BJ (cell line): ENCODE measurements at places on chromosomes 12 and 14. TPM values are rescaled to one million over a fixed set of nuclear protein-coding genes. Genes with fewer than 3 reads are reported as not detected.

DNA sequence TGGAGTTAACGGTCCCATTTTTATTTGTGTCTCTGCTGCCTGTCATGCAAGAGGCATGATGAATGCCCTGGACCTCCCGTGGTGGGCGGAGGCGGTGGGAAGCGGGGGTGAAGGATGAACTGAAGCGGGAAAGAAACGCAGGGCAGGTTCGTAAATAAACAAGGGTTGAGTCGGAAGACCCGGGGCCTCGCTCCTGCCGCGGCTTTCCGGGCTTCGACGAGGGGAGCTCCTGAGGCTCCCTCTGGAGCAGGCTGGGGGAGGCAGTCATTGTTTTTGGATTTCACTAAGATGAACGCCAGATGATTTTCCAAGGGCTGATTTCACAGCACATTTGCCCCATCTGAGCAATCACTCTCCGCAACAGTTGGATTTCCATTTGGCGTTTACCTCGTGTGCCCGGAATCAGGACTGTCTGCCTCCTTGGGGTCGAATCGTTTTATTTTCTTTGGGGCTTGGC, 130.2 kb downstream of the SLC38A6 start:
- no peak for DNase-seq

DNA sequence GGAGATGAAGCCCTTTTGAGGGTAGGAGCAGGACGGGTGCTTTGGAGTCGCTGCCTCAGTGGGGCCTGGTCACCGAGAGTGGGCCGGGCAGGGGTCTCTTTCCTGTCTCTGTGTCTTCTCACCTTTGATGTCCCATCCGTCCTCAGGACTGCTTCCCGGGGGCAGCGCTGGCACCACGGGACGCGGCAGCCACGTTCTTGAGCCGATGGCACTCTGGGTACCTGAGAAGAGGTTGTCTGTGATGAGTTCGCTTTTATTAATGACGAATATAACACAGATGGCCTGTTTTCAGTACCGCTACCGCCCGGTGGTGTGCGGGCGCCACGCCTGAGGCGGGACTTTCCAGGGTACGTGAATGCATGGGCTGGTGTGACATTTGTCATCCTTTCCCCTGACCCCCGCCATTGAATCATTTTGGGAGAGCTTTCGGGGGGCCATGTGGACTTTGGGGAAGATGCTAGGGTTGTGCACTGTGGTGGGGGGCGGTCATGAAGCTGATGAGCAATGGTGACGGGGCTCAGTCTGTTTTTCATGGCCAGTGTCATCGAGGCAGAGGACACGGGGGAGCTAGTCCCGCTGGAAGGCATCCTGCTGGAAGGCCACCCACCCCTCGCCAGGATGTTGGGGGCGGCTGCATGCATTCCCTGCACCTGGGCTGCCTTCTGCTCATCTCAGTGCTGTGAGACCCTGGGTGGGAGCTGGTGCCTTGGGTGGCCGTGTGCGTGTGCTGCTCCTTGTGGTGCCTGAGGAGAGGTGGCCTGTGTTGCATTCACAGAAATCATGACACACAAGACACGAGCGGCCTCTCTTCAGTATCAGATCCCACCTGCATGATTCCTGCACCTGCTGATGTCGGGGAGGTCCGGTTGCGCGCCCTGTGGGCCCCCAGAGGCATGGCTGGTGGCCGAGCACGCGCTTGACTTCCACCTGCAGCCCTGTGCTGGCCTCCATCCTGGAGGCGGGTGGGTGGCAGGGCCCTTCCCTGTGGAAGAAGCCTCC, 162.5 kb upstream of the RTL1 start:
- DNase-seq, result no peak

DNA sequence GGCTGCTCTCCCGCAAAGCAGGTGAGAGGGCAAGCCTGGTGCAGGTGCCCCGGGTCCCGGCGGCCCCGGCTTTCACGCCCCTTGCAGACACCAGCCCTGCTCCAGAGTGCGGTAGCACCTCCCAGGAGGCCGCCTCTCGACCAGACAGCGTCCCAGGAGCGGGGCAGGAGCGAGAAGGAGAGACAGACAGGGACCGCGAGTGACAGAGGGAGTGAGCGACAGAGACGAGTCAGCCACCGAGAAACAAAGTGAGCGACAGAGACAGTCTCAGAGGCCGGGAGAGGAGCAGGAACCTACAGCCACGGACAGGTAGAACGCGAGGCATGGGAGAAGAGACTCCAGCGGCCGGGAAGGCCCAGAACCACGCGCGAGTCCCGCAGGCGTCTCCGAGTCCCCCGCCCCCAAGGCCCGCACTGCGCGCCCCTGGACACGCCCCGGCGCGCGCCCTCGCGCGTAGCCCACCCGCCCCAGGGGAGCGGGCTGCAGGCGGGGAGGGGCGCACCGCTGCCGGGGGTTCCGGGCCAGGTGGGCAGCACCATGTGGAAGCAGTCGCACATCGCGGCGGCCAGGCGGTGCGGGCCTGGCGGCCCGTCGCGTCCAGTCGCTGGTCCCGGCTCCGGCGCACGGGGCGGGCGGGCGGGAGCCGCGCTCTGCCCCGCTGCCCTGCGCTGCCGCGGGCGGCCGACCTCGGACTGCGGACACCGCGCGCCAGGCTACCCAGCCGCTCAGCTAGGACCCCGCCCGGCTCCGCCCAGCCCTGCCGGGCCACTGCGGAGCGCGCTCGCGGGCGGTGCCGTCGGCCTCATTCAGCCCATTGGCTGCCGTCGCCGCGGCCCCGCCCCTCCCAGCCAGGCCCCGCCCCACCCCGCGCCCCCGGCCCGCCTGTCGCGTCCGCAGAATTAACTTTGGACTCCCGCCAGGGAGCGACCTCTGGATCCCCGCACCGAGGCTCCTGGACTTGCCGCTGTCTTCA, at the start of gene AHNAK2:
AHNAK2 (minus strand) TSS at position 694 of the 973 bp plus-strand sequence; CDS start at position 557, 137 bp downstream.
- no peak for DNase-seq

- DNase-seq, result no peak
Measured at GRCh38 chr14:59308673-59309072, 120.2 kb downstream of the DAAM1 start.

DNA sequence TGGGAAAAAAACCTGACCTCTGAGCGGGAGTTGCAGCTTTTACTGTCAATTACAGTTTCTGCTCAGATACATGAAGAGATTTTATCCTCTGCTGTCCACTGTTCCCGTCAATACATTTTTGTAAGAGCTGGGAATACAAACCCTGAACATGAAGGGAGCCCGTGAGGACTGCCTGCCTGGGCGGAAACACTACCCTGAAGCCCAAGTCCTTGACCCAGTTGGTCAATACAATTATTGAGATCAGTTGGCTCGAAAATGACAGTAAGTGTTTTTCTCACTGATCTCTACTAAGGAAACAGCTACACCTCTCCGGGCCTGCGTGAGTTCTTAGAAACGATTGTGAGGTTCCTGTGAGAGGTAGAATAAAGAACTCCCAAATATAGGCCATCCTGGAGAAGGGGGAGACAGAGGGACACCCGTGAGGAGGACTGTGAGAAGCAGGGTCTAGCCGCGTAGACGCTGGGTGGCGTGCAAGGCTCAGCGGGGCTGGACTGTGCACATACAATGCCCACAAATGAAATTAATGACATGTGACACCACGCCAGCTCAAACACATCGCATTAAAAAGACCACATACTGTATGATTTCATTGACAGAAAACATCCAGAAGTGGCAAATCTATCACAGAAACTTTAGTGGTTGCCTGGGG, 509.5 kb downstream of the TMEM132D start:
- no peak for DNase-seq

GRCh38 chr14:104545151-104545941, 34.2 kb upstream of the C14orf180 start:
- no peak for DNase-seq

GRCh38 chr14:41457393-41457792, 149.3 kb upstream of the LRFN5 start:
- no peak for DNase-seq

The SERPINA3 gene
- polyA plus RNA-seq, result 0.70 and 0.91 TPM in 2 replicates
